ENCODE measurements at places on chromosomes 13 and 19. TPM values are rescaled to one million over a fixed set of nuclear protein-coding genes. Genes with fewer than 3 reads are reported as not detected.

DNA sequence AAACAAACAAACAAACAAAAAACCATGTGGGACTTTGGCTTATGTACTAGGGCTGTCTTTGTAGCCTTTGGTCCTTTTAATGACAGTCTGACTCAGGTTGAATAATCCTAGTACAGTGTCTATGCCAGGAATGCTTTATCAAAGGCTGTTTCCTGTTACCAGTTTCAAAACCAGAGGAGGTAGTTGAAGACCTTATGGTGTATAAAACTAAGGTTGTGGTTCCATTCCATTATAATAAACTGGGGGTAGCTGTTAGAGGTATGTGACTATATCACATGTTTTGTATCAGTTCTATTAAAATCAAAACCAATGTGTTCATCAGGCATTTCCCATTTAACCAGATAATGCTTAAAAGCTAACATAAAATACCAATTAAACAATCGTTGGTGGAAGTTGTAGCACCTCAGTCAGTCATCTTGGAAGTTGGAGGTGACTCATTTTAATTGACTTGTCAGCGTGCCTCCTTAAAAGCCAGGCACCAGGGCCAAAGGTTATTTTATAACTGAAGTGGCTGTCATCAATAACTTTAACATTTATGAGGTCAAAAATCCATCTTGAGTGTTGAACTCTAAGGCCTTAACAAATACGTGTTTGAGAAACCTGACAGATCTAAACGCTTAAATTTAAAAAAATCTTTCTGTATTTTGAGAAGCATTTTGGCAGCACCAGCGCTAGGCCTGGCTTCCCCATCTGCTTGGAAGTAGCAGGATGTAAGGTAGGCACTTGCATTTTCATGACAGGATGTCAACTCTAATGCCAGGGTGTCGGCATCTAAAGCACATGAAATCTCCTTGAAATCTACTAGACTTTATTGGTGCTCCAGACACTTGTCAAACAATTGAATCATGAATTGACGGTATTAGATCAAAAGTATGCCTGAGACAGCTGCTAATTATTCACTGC, 162.5 kb downstream of the LMO7 start:
- peaks cover 37% of the 10 kb centered on the region for H3K4me1 ChIP-seq
- peak overlapping the region; percentile 9 for H3K27ac ChIP-seq
- DNase-seq = peak; percentile 6
- no peaks in the 10 kb centered on the region for H3K27me3 ChIP-seq
- H3K4me3 ChIP-seq = no peak overlapping the region

DNA sequence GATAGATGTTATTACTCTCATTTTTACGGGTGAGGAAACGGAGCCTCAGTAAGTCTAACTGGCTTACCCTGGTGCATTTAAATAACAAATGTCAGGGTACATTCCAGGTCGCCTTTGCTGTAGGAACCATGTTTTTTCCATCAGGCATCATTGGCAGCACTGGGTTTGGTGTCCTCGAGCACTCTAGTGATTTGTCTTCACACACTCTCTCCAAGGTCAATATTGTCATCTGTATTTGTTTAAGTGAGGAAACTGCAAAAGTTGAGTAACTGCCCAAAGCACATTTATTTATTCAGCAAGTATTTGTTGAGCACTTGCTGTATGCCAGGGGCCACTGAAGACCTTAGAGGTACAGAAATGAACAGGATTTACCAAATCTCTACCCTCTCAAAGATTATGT, 78.6 kb downstream of the DCT start:
- H3K4me3 ChIP-seq = no peak overlapping the region
- H3K27me3 ChIP-seq = no peaks in the 10 kb centered on the region
- no peak for DNase-seq

DNA sequence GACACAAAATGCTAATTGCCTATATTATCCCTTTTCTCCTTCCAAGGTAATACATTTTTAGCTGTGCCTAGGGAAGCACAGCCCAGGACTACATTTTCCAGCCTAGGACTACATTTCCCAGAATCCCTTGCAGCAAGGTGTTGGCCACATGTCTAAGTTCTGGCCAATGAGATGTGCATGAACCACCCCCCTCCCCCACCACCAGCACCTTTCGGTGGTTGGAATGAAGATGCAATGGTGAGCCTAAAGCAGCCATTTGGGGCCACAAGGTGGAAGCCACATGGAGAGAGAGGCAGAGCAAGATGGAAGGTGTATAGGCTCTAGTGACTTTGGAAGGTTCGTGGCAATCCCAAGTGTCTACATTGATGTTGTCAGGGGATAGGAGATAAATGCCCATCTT, 16.2 kb downstream of the UNC13A start:
- H3K4me3 ChIP-seq = no peak overlapping the region
- no peaks in the 10 kb centered on the region for H3K4me1 ChIP-seq
- peaks cover 12% of the 10 kb centered on the region for H3K27me3 ChIP-seq
- no peaks in the 10 kb centered on the region for H3K36me3 ChIP-seq

DNA sequence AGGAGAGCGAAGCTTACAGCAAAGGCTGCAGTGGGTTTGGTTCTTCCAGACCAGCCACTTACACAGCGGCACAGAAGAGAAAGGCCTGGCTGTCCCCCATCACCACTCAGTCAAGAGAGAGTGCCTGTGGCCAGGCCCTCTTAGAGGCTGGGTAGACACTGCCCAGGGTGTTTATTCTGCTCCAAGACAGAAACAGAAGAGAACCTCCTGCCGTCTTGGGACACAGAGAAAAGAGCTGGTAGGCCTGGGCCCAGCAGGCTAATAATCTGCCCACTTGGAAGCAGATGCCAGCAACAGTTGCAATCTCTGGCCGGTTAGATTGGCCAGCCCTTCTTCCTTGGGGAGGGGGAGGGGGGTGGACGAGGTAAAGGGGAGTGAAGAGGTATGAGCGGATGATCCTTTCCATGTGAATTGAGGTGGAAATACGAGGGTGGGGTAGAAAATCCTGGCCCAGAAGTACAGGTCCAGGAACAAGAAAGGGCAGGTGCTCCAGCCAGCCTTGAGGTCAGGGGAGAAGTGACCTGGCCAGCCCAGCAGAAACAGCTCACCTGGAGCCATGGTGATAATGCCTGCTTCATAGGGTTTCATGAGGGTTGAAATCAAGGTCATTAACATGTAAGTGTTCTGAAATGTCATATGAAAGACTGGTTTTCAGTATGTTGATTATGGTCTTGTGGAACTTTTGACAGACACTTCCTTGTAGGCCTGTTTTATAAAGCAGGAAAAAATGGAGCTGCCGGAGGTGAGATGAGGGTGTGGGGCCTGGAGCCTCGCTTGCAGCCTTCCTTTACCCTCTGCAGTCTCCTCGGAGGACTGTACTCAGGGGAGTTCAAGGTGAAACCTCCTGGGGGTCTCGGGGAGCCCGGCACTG, 116.9 kb downstream of the SIPA1L3 start:
- H3K36me3 ChIP-seq = no peaks in the 10 kb centered on the region
- H3K27ac ChIP-seq = no peak overlapping the region
- H3K4me1 ChIP-seq = no peaks in the 10 kb centered on the region

DNA sequence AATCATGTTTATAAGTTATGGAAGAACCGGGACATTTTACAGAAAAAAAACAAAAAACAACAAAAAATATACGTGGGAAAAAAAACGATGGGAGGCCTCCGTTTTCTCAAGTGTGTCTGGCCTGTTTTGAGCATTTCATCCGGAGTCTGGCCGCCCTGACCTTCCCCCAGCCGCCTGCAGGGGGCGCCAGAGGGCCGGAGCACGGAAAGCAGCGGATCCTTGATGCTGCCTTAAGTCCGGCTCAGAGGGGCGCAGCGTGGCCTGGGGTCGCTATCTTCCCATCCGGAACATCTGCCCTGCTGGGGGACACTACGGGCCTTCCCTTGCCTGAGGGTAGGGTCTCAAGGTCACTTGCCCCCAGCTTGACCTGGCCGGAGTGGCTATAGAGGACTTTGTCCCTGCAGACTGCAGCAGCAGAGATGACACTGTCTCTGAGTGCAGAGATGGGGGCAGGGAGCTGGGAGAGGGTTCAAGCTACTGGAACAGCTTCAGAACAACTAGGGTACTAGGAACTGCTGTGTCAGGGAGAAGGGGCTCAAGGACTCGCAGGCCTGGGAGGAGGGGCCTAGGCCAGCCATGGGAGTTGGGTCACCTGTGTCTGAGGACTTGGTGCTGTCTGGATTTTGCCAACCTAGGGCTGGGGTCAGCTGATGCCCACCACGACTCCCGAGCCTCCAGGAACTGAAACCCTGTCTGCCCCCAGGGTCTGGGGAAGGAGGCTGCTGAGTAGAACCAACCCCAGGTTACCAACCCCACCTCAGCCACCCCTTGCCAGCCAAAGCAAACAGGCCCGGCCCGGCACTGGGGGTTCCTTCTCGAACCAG, 1.8 kb upstream of the APOE start:
- H3K4me1 ChIP-seq = peaks cover 12% of the 10 kb centered on the region
- H3K4me3 ChIP-seq = no peak overlapping the region
- H3K27me3 ChIP-seq = peaks cover 36% of the 10 kb centered on the region
- H3K27ac ChIP-seq = no peak overlapping the region

DNA sequence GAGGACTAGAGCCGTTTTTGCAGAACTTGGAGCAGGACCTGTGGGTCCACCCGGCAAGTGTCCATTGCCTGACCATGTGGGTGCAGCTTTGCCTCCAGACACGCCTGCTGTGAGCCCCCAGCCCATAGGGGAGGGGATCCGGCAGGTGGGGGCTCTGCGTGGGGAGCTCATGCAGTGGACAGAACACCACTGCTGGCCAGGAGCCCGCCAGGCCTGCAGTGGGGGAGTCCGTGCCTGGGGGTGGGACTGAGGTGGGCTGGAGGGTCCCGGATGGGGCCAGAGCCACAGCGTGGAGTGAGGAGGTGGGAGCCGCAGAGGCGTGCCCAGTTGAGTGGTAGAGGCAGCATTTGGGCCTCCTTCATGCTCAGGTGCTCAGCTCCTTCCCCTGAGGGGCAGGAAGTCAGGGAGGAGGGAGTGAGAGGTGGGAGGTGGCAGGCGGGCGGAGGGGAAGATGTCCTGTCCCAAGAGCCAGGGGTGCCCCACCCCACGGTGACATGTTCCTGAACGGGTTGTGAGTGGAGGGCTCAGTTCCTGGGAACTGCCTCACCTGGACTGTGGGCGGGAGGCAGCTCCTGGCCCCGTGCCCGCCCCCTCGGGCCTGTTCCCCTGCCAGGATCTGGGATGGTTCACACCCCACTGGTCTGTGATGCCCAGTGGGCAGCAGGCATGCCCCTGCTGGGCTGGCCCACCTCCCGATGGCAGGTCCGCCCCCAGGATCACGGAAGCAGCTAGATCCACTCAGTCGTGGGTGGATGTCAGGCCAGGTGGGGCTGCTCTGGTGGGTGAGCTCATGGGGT, 8.8 kb downstream of the ADAT3 start:
- no peak overlapping the region for H3K4me3 ChIP-seq
- no peak overlapping the region for H3K27ac ChIP-seq

DNA sequence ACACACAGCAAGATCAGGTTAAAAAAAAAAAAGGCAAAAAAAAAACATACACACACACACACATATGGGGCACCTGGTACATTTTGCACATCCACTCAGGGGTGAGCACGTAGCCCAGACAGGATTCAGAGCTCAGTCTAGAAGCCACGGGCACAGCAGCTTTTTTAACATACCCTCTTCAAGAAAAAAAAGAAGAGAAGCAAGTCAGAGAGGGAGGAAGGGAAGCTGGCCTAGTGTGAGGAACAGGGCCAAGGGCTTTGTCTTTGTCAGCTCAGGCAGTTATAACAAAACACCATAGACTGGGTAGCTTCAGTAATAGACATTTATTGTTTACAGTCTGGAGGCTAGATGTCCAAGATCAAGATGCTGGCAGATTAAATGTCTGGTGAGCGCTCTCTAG, 2.3 kb upstream of the TPM4 start:
- H3K36me3 ChIP-seq = peaks cover 17% of the 10 kb centered on the region
- H3K27ac ChIP-seq = peak overlapping the region; percentile 72
- H3K4me1 ChIP-seq = peaks cover 36% of the 10 kb centered on the region
- DNase-seq = no peak
- H3K27me3 ChIP-seq = no peaks in the 10 kb centered on the region

GRCh38 chr19:43699506-43700394, 16.1 kb upstream of the IRGC start:
- no peak for DNase-seq
- H3K4me1 ChIP-seq = peaks cover 20% of the 10 kb centered on the region
- no peak overlapping the region for H3K27ac ChIP-seq
- peaks cover 36% of the 10 kb centered on the region for H3K27me3 ChIP-seq

GRCh38 chr13:25213715-25214114, 41.6 kb upstream of the AMER2 start:
- no peaks in the 10 kb centered on the region for H3K4me1 ChIP-seq
- H3K4me3 ChIP-seq = no peak overlapping the region
- no peaks in the 10 kb centered on the region for H3K27me3 ChIP-seq
- H3K36me3 ChIP-seq = no peaks in the 10 kb centered on the region
- no peak for DNase-seq

DNA sequence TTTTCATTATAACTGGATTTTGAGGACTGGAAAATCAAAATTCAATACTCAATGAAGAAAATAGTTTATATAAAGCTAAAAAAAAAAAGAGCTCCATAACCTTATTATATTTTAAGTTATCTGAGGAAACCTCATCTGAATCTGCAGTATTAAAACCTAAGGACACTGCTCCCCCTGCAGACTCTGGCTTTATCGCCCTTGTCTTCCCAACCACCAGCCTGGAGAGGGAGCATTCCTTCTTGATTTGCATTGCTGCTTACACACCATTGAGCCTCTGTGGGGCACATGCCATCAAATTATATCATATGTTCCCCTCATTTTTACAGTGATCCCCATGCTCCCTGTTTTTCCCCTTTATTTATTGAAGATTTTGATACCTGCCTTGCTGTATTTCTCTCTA, 871.4 kb upstream of the GPC6 start:
- no peaks in the 10 kb centered on the region for H3K27me3 ChIP-seq
- H3K4me3 ChIP-seq = no peak overlapping the region
- DNase-seq = no peak

GRCh38 chr13:23372264-23372906, 61.1 kb downstream of the SACS start:
- H3K27ac ChIP-seq = no peak overlapping the region
- no peak for DNase-seq
- H3K27me3 ChIP-seq = no peaks in the 10 kb centered on the region

GRCh38 chr19:14571695-14572490, at the start of gene NDUFB7:
Gene NDUFB7, minus strand, starts transcription at chr19:14572066. Its CDS starts 66 bp downstream, at chr19:14572000.
- no peaks in the 10 kb centered on the region for H3K27me3 ChIP-seq
- H3K36me3 ChIP-seq = peaks cover 9% of the 10 kb centered on the region
- peak within 1 kb of the TSS; percentile 98 for H3K4me3 ChIP-seq
- H3K27ac ChIP-seq = peak within 1 kb of the TSS; percentile 91

GRCh38 chr13:69565334-69565733, 542.3 kb upstream of the ATXN8OS start:
- H3K4me1 ChIP-seq = no peaks in the 10 kb centered on the region
- peak; percentile 0 for DNase-seq

GRCh38 chr19:3336680-3337523, 29.5 kb upstream of the NFIC start:
- no peaks in the 10 kb centered on the region for H3K36me3 ChIP-seq
- H3K4me1 ChIP-seq = peaks cover 5% of the 10 kb centered on the region
- DNase-seq = no peak
- no peaks in the 10 kb centered on the region for H3K27me3 ChIP-seq
- H3K27ac ChIP-seq = no peak overlapping the region

- no peak overlapping the region for H3K4me3 ChIP-seq
- H3K27me3 ChIP-seq = no peaks in the 10 kb centered on the region
- H3K4me1 ChIP-seq = no peaks in the 10 kb centered on the region
- no peaks in the 10 kb centered on the region for H3K36me3 ChIP-seq
- no peak for DNase-seq
These were observed 942.4 kb upstream of the PCDH20 start for GRCh38 chr13:62357887-62358645.

- H3K27ac ChIP-seq = no peak overlapping the region
- no peaks in the 10 kb centered on the region for H3K36me3 ChIP-seq
- H3K27me3 ChIP-seq = peaks cover 57% of the 10 kb centered on the region
- H3K4me3 ChIP-seq = no peak overlapping the region
These were observed 22.6 kb upstream of the SLAIN1 start for GRCh38 chr13:77674852-77675251.

ZNF14 gene
- total RNA-seq = 7.8 TPM

ZNF17 gene
- 12.3 TPM for total RNA-seq

IRS2 gene
- 1.9 TPM for total RNA-seq

All from activated naive CD8-positive, alpha-beta T cell treated with anti-CD3 and anti-CD28 coated beads for 36 hours (primary cell).